CD4-positive, alpha-beta T cell treated with Interleukin-21 for 1 hour (primary cell): ENCODE measurements at places on chromosomes 3 and 15.

GRCh38 chr3:194140520-194141414, 4.8 kb downstream of the HES1 start:
- no peak for DNase-seq

GRCh38 chr3:65732051-65732935, 306.4 kb downstream of the MAGI1 start:
- DNase-seq, result peak; percentile 39

DNA sequence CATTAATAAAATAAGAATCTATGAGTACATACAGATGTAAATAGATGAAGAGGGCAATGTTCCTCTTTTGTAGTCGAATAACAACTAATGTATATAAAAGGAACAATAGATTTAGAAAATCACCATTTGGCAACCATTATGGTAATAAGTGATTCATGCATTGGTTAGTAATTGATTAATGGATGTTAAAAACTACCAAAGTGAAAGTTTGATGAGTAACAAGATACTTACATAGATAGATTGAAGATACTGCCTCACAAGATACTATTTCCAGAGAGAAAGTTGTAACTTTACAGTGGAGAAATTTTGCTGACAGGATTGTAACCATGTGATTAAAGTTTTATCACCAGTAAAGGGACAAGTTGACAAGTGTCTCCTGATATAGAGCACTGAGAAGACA, 55.0 kb downstream of the TCF12 start:
- no peak for DNase-seq

DNA sequence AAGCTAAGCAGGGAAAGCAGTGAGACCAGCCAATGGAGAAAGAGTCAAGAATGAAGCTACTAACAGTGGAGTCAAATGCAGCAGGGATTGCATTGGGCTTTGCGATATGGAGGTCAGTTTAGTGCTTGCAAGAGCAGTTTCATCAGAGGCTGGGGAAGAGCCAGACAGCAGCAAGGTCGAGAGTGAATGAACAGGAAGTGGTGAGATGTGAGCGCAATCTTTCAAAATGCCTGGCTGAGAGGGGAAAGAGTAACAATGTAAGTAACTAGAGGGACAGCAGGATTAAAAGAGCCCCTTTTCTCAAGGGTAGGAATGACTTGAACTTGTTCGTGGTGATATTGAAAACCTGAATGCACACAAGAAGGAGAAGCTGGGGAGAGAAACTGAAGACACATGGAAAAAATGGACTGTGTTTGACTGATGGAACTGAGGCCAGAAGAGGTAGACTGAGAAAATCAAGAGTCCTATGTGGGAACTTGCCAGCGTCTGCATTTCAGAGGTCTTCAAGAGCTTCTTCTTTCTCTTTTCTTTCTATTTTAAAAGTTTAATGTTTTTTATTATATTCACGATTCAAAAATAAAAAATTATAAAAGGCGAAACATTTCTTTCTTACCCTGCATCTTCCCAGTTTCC, 30.6 kb upstream of the GPR160 start:
- DNase-seq, result peak; percentile 32

DNA sequence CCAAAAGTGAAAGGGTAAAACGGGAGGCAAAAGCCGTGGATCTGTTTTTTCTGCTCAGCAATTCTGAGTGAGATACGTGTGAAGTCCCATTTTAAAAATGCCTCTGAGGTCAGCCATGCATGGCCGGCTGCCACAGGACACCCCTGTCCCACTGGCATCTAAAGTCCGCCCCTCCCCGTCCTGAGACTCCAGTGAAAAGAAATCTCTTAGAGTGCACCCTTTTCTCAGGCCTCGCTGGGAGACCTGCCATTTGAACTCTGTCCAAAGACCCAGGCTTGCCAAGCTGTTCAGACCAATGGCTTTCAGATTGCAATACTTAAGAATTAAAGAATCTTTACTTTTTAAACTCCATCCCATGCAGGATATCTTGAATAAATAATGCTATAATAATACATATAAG, 61.0 kb upstream of the SLC24A5 start:
- DNase-seq, result no peak

GRCh38 chr3:61146010-61146890, 105.0 kb downstream of the FHIT start:
- DNase-seq, result no peak

GRCh38 chr3:188179006-188179966, 25.3 kb downstream of the LPP start:
- DNase-seq, result no peak

GRCh38 chr3:41224120-41224806, 25.0 kb downstream of the CTNNB1 start:
- DNase-seq, result no peak

DNA sequence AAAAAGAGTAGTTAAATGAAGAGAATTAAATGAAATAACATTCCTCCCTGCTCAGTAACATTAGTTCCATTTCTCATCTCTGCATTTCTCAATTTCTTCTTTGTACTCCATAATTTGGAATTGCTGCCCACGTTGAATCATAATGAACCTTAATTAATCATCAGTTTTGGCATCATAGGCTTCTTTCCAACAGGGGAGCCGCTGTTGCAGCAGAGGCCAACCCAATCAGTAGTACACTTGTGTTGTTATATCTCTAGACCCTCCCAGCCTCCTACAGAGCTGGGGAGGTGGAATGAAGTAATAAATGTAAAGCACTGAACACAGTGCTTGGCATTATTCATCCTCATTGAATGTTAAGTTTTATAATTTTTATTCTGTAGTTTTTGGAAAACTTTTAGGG, 240.7 kb downstream of the CHST2 start:
- no peak for DNase-seq

DNA sequence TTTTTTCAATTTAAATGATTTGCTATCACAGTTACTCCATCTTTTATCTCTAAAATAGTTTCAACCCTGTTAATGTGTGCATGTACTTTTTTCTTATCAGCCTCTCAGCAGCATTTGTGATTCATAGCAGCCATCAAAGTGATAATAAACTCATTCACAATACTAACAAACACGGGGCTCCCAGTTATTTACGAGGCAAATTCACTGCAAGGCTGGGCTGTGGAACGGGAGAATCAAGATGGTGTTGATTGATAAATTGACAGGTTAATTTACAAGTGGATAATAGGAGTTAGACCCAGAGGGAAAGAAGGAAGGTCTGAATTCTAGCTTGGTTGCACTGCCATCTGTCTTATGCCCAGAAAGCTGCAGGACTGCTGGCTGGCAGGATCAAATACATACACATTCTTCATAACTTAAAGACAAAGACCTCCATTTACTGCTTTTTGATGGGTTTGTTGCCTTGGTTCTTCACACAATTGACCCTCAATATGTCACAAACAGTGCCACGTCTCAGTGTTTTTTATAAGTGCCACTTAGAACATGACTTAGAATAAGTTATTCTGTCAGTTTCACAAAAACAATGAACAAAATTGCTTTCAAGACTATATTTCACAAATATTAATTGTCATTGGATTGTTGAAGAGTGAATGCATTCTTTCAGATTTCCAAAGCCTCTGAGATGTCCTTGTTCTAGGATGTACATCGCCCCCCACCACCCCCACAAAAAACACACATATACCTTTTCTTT, 562.8 kb downstream of the NR2F2 start:
- DNase-seq, result no peak

- DNase-seq, result no peak
Measured at GRCh38 chr3:186869253-186870100, 27.0 kb downstream of the ADIPOQ start.
